Iris pigment epithelial cell (primary cell): ENCODE measurements at places on chromosomes 13 and 19.

- DNase-seq, result no peak
Measured at GRCh38 chr19:10876459-10877240, 5.3 kb downstream of the CARM1 start.

DNA sequence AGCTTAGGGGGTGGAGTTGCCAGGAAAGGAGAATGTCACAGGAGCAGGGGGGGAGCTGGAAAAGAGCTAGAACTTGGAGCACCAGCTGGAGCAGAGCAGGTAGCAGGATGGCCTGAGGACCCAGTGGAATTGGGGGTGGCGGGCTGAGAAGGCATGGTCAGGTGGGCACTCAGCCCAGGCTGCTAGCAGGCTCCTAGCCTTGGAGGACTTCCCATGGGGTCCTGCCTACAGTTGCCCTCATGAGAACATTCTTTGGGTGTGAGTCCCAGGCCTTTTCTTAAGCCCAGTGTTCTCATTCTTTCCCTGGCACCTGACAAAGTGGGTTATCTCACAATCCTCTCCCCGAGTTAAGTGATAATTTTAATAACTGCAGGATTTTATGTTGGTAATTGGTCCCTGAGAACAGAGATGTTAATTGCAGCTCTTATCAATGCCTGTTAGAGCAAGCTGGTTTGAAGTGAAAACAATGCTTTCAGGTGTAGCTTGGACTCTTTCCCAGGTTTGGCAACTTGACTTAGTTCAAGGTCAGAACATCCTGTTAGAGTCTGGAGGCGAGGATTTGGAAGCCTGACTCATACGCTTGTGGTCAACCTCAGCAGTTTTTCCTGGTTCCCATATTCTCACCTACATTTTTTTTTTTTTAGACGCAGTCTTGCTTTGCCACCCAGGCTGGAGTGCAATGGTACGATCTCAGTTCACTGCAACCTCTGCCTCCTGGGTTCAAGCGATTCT, 18.1 kb upstream of the OLFM4 start:
- DNase-seq, result peak; percentile 3

DNA sequence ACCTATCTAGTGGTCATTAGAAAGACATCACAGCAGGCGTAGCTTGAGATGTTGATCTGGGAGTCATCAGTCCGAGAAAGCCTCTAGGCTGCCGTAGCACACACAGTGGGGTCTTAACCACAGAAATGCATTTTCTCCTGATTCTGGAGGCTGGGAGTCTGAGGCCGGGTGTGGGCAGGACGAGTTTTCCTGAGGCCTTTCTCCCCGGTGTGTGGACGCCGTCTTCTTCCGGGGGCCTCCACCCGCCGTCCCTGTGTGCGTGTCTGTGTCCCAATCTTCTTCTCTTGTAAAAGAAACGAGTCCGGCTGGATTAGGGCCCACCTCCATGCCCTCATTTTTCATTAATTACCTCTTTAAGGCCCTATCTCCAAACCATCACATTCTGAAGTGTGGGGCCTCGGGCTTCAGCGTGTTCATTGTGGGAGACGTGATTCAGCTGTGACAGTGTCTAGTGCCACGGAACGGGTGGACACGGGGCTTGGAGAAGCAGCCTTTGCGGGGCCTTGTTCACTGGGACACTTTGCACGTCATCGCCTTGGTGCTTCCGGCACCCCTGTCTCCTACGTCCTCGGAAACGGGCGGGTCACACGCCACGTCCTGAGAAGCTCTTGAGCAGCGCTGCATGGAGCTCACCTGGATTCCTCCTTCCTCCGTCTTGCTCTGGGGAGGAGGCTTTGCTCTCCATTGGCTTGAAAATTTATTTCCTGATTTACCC, 208.9 kb upstream of the SOX1 start:
- DNase-seq, result no peak

DNA sequence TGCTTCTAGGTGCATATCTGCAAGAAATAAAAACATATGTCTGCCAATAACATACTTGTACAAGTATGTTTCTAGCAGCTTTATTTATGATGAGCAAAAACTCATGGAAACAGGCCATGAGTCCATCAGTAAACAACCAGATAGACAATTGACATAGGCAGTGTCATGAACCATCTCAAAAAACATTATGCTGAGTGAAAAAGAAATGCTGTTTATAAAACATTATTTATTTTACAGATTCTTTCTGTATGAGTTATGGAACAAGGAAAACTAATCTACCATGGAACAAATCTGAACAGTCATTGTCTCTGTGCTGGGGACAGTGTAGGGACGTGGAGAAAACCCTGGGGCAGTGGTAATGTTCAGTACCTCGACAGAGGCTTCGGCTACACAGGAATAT, 283.9 kb downstream of the UQCRFS1 start:
- DNase-seq, result no peak

- no peak for DNase-seq
Measured at GRCh38 chr13:91158017-91158395, 189.5 kb upstream of the MIR17HG start.

DNA sequence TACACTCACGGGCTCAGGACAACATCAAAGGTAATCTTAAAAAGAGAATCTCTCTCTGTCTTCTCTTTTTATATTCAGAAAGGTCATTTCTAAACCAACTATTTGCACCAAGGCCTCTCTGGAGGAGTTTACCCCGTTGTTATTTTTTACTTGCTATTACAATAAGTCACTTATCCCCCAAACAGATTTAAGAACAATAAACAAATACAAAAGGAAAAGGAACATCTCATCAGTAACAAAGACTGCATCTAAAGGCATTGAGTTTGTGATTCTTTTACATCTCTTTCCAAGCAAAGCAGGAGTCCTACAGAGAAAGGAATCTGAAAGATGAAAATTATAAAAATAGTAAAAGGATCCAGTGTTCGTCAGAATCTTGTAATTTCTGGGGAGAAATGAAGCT, 75.4 kb downstream of the GGACT start:
- DNase-seq, result no peak

DNA sequence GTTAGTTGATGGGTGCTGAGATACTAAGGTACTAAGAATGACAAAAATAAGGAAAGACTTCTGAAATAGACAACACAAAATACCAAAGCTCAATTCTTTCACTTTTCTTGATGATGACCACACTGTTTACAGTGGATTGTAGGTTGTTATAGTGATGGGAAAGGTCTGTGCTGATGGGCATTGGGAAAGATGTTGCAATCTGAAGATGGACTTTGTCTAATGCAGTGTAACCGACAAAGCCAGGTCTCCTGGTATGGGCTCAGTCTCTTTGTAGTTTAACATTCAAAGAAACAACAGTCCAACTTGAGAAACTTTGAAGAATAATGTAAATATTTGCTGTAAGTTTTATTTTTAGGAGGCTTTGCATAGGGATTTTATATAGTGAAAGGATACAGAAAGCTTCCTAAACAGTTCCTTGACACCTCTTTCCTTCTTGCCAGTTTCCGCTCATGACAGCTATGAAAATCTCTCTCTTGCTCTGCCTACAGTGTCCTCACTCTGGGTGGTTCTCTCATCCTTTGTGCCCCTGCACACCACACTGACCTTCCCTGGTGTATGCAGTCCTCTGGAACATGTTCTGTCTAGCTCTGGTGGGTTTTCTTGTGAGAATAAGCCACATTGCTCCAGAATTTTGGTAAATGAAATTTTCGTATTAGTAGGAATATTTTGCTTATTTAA, 172.2 kb downstream of the KCNRG start:
- DNase-seq, result peak; percentile 18

- no peak for DNase-seq
Measured at GRCh38 chr13:80408270-80408669, 67.3 kb upstream of the SPRY2 start.

DNA sequence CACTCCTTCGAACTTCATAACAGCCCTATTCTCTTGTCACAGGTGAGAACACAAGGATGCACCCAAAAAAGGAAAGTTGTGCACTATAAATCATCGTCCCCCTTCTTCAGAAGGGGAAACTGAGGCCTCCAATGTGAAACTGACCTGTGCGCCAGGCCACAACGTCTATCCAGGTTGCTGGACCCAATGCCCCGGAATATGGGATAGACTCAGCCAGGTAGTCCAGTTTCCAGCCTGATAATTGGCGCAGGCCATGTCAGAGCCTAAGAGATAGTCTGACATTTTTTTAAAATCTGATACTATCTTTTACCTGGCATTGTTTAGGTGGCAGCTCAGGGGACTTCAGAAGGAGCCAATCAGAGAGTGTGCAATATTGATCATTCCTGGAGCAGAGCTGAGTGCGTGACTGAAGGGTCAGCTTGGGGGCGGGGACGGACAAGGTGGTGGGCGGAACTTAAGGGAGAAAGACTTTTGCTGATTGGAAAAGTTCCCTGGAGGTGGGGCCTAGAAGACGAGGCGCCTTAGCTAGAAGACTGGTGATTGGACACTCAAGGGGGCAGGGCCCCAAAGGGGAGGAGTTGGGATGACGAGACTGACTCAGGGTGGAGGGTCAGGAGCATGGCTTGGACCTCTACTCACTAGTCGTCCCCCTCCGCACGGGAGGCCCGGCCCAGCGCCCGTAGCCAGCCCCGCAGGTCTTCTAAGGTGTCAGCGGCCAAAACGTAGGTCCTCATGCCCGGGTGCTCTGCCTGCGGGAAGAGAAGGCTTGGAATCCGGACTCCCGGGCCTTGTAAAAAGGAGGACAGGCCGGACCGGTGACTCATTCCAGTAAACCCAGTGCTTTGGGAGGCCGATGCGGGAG, 8.5 kb downstream of the PLEKHA4 start:
- no peak for DNase-seq

DNA sequence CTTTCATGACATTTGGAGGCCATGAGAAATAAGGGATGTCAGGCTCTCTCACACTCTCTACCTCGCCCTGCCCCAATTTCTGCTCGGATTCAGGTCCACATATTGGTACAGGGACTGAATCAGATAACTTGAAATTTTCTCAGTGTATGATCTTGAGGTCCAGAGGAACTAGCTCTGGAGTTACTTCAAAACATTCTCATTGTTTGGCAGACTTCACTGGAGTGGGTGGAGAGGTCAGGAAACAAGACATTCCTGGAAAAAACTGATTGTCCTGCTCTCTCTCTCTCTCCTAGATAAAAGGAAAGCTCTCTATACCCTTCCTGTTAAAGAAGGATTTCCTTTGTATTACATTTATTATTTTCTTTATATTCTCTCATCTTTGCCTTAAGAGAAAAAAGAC, 428.1 kb upstream of the DACH1 start:
- peak; percentile 12 for DNase-seq

GRCh38 chr19:45973553-45974338, at the start of gene NOVA2:
TSS of gene NOVA2 (minus strand) at chr19:45973865. CDS start at chr19:45973351, 514 bp downstream.
- DNase-seq, result peak; percentile 64

- no peak for DNase-seq
Measured at GRCh38 chr19:17646441-17646840, 41.7 kb downstream of the UNC13A start.

DNA sequence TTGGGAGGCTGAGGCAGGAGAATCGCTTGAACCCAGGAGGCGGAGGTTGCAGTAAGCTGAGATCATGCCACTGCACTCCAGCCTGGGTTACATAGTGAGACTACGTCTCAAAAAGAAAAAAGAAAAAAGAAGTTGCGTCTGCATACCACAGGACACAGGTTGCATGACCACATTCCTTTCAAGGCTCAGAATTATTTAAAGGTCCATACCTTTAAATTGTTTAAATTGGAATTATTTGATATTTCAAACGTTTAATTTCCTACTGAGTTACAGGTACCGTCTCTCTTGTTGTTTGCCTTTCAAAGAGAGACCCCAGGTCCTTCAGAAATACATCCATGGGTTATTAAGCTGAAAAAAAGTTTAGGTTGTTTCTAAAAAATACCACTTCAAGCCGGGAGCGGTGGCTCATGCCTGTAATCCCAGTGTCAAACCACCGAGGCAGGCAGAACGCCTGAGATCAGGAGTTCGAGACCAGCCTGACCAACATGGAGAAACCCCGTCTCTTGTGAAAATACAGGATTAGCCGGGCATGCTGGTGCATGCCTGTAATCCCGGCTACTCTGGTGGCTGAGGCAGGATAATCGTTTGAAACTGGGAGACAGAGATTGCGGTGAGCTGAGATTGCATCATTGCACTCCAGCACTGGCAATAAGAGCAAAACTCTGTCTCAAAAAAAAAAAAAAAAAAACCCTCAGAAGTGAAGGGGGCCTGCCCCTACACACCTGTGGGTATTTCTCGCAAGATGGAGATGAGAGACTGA, 18.6 kb downstream of the ZNF816 start:
- DNase-seq, result no peak

- no peak for DNase-seq
Measured at GRCh38 chr13:34507630-34508029, 434.4 kb upstream of the NBEA start.

DNA sequence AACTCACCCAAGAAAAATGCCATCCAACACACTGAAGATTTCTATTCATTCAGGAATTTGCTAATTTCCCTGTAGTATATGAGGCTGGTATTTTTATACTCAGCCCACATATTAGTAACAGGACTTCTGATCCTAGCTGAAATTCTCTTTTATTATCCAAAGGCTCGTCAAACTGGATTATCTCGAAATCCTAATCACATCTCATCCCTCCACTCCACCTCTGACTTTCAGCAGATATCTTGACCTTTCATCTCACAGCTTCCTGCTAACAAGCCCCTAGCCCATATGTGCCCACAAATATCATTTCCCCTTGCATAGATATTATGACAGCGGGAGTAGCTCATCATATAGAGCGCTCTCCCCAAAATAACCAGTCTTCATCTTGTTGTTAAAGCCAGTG, 279.7 kb downstream of the FGF14 start:
- no peak for DNase-seq

DNA sequence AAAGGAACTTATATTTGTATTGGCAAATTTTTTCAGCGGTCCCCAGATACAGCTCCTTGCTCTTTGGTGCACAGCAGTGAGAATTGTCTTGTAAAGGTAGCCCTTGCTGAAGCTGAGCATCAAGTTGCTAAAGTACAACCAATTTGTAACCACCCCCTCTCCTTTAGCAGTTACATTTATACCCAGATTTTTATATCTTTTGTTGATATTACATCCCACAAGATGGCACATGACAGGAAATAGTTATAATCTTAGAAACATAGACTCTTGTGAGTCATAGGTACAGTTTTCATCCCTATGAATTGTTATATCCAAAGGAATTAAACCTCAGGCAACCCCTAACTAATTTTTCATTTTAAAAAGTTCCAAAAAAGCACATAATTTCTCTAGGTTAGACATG, 523.0 kb upstream of the SLITRK1 start:
- peak; percentile 73 for DNase-seq

GRCh38 chr19:53308339-53308811, 25.2 kb upstream of the ZNF845 start:
- peak; percentile 41 for DNase-seq

- DNase-seq, result no peak
Measured at GRCh38 chr19:55347442-55348009, 7.0 kb downstream of the COX6B2 start.

GRCh38 chr13:113292021-113292862, 4.8 kb upstream of the LAMP1 start:
- peak; percentile 32 for DNase-seq

GRCh38 chr19:40244579-40245317, 18.3 kb upstream of the CCNP start:
- no peak for DNase-seq

- DNase-seq, result no peak
Measured at GRCh38 chr13:40233731-40234195, 432.7 kb downstream of the FOXO1 start.
